ENCODE measurements at places on chromosomes 12 and 14. TPM values are rescaled to one million over a fixed set of nuclear protein-coding genes. Genes with fewer than 3 reads are reported as not detected.

The ZDHHC22 gene
- total RNA-seq: not detected

The TAS2R10 gene
- total RNA-seq: not detected

The SALL2 gene
- total RNA-seq: 3.4 TPM

The DHH gene
- total RNA-seq: 0.41 TPM

The RNASE9 gene
- total RNA-seq: not detected

The GLT1D1 gene
- 11.8 TPM for total RNA-seq

The IKBIP gene
- 4.4 TPM for total RNA-seq

The RD3L gene
- total RNA-seq: 30.7 TPM

The SIX1 gene
- total RNA-seq: not detected

The DCN gene
- total RNA-seq: 716 TPM

The KRT71 gene
- not detected for total RNA-seq

The CCDC175 gene
- total RNA-seq: not detected

The DYNLL1 gene
- total RNA-seq: 175 TPM

The RAB15 gene
- total RNA-seq: 17.1 TPM

The CHST11 gene
- total RNA-seq: 6.0 TPM

The GAPDH gene
- 4,161 TPM for total RNA-seq

Data from left ventricle myocardium inferior (tissue), 1 donor.